ENCODE measurements at places on chromosomes 7 and 10.

DNA sequence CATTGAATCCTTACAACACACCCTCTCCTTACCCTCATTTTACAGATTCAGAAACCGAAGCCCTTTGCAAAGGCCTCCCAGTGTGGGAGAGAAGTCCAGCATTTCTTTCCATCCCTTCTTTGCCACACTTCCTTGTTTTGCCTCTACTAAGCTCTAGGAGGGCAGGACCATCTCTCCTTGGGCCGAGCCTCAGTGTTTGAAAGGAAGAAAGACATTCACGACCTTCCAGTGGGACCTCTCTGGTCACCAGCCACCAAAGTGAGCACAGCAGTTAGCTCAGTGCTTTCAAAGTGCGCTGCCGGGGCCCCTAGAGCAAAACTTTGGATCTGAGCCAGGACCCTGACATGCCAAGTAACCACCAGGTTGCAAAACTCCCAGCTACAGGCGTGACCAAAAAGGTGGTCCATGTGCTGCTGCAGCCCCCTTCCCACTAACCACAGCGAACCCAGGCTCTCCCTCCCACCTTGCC lies 12.4 kb downstream of the CTBP2 start:
- DNase-seq, result no peak

GRCh38 chr10:13732465-13732881 lies 145.7 kb downstream of the PRPF18 start:
- DNase-seq, result no peak

DNA sequence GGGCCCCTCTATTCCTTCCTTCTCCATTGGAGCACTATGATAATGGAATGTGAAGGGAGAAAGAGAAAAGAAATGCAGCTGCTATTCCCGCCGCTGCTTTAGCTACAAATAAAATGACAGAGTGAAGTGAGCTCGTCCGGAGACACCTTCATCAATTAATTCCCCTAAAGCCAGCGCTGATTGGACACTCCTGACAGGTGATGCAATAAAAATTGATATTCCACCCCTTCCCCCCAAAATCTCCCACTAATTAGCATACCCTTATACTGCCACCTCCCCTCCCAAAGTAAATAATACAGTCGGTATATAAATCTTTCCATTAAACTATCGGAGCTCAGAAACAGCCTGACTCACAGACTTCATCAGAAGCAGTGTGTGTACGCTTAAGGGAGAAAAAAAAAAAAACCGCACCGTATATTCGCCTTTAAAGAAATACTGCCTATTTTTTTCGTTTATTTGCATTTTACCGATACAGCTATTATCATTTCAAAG lies 7.3 kb downstream of the SKIDA1 start:
- DNase-seq, result no peak

DNA sequence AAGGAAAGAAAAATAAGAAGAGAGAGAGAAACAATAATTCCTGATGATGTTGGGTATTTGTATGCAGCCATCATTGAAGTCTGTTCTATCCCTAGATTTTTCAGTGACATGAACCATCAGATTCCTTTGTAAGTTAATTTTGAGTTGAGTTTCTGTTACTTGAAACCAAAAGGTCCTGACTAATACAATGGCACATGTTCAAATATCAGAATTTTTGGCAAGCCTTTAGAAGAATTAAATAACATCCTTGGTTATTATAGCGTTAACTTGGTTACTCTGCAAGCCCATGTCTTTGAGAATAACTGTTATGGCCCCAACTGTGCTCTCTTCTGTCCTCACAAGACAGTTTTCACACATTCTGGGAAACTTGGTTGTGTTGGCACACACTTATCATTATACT lies 66.5 kb downstream of the SYPL1 start:
- no peak for DNase-seq

DNA sequence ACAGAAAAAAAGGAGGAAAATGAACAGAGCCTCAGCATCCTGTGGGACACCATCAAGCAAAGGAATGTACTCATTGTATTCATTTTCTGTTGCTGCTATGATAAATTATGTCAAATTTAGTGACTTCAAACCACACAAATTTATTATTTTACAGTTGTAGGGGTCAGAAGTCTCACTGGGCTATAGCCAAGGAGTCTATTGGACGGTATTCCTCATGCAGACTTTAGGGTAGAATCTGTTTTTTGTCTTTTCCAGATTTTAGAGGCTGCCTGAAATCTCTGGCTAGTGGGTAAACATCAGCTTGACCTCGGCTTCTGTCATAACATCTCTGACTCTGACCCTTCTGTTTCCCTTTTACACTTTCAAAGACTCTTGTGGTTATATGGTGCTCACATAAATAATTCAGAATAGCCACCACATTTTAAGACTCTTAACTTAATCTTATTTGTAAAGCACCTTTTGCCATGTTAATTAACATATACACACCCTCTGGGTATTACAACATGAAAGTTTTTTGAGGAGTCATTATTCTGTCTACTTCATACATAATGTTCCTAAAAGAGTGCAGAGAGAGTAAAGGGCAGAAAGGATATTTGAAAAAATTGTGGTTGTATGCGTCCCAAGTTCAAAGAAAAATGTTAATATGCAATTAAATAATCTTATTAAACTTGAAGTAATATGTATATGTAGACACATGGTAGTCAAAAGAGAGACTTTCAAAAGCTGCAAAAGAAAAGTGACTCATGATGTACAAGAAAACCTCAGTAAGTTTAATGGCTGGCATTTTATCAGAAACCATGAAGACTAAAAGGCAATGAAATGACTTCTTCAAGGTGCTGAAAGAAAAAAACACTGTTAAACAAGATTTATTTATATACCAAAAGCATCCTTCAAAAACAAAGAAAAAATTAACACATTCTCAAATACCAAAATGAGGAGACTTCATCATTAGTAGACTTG lies 70.8 kb upstream of the MEOX2 start:
- no peak for DNase-seq

DNA sequence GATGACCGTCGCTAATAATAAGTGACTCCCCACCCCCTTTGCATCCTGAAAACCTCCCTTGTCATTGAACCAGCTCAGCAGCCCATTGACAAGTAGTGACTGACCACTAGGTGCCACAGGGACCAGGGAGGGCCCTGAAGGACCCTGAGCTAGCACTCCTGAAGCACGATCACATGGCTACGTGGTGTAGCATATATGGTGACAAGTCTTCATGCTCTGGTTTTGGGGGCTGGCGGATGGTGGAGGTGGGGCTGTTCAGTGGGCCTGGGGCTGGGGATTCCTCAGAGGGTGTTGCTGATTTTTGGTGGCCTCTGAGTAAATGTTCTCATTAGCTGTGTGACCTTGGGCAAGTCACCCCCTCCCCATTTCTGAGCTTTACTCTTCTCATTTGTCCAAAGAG lies 4.7 kb downstream of the ADAMTS14 start:
- no peak for DNase-seq

DNA sequence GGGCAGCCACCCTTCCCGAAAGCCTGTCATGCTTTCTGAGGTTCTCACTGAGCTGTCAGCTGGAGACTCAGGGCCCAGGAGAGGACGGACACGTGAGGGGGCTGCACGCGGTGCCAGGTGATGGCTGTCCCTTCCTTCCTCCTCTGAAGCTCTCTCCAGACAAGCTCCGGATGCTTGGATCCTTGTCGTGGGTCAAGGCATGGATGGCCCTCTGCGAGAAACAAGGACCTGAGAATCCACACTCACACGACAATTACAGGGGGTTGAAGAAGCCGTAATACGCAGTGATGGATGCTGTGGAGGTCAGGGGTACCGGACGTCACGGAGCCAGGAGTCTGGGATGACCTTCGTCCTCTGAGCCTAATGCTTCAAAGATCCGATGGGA lies 170.3 kb downstream of the USP6NL start:
- DNase-seq, result no peak

DNA sequence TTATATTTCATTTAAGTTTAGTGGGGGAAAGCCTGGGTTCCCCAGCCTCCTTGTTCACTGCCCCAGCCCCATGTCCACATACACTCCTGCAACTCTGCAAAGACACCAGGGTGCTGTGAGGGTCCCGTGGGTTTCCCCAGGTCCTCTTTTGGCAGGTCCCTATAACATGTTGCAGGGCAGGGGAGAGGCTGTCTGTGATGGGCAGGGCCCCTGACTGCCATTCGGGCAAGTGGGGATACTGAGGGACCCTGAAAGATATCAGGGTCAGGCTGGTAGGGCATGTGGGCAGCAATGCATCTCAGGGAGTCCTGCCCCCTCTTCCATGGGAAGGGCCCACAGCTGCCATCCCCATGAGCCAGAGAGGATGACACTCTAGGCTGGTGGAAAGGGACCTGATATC lies 28.4 kb downstream of the RASGEF1A start:
- DNase-seq, result no peak

GRCh38 chr7:123864966-123865365 lies 20.0 kb downstream of the HYAL4 start:
- DNase-seq, result no peak

DNA sequence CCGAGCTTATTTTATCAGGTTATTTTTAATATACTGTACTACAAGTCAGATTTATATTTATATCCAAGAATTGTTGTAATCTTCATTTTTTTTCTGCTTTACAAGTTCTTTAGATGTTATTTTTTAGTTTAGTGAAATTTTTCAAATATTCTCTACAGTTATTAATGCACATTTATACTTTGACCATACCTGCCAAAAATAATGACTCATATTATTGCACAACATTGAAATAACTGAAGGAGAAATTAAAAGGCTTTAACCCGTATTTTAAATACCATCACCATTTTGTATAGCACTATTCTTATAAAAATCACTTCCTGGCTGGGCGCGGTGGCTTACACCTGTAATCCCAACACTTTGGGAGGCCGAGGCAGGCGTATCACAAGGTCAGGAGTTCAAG lies 278.5 kb downstream of the BICC1 start:
- DNase-seq, result no peak

GRCh38 chr7:82204694-82205093 lies 238.9 kb downstream of the CACNA2D1 start:
- DNase-seq, result no peak

DNA sequence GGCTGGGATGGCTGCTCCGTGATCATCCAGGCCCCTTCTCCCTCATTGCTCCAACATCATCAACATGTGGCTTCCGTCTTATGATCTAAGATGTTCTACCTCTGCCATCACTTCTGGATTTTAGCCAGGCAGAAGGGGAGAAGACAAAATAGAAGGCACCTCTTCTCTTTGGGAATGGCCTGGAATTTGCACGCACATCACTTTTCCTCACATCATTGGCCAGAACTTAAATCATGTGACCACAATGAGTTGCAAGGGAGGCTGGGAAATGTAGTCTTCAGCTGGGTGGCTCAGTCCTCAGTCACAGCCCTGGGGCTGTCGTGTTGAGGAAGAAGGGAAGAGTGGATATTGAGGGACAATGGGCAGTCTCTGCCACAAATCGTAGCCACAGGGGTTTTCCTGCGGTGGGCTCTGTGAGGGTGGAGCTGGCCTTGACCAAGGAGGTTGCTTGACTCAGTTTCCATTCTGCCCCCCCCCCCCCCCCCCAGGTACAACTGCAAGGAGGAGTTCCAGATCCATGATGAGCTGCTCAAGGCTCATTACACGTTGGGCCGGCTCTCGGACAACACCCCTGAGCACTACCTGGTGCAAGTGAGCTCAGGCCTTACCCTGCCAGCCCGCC lies 50.3 kb downstream of the PALD1 start:
- no peak for DNase-seq

- DNase-seq, result no peak
Measured at GRCh38 chr7:70574970-70575799, 556.8 kb upstream of the GALNT17 start.

- no peak for DNase-seq
Measured at GRCh38 chr10:14889318-14889717, 10.7 kb downstream of the SUV39H2 start.

- no peak for DNase-seq
Measured at GRCh38 chr7:40795607-40796006, 660.8 kb downstream of the SUGCT start.

DNA sequence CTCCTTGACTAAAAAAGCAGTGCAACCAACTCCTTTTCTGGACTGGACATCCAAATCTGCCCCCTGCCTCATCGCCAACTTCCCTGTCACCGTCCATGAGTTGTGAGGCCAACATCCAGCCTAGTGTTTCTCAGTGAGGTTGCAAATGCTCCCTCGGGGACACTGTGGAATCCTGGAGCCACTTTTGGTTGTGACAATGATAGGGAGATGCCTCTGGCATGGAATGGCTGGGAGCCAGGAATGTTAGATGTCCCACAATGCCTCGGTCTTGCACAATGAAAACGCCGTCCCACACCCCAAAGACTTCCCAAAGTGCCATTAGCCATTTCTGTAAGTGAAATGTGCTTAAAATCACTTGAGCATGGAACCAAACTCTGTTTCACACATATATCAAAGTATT lies 105.2 kb downstream of the OSBPL3 start:
- no peak for DNase-seq

- DNase-seq, result no peak
Measured at GRCh38 chr10:74718208-74718607, 108.2 kb upstream of the KAT6B start.

- DNase-seq, result no peak
Measured at GRCh38 chr10:97873569-97873968, 23.9 kb downstream of the GOLGA7B start.

DNA sequence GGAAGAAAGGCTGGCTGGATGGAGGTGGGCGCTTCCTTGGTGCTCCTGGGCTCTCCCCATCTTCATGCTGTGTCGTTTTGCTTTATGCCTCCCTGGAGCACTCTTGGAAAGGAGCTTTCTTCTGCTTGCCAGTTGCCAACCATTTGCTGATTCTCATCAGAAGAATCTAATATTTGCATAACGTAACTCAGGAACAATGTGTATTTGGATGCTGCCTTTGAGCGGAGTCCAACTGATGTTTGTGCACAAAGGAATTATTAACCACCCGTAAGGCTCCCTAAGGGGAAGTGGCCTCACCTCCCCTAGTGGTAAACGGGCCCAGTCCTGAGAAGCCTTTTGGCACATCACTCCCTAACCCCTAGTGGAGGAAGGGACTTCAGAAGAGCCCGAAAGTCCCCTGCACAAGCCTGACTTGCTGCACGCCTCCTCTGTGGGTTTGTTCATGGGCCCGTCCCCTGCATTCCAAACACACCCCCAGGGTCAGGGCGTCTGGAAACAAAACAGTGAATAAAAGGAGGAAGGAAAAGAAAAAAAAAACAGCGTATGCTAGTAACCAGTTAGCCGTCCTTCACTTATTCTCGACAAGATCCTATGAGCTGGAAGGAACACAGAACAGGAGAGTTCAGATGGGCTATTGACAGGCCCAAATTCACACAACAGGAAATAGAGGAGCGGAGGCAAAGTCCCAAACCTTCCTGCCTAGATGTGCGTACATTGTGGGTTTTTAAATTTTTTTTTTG lies 602.2 kb downstream of the LRMDA start:
- no peak for DNase-seq

DNA sequence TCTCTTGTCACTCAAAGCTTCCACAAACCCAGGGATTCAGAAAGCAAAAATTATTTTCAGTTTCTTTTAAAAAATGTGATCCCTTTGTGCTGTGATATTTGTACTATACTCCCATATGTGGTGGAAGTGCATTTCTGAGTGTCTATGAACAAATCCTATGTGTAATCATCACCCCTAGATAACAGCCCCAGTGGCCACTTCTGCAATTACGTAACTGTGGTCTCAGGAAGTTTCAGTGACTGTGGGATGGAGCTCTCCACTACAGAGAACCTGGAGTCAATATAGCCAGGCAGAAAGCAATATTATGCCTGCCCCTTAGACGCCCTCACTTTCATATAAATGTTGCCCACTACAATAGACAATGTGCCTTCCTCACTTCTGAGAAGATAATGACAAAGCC lies 1101.7 kb upstream of the GHITM start:
- DNase-seq, result no peak

All from activated CD4-positive, CD25-positive, alpha-beta regulatory T cell treated with anti-CD3 and anti-CD28 coated beads, Interleukin-2, amount 50 U/mL, for 16 hours (primary cell).